Adrenal gland (tissue), 19 donors: ENCODE measurements at places on chromosomes 7 and 10.

DNA sequence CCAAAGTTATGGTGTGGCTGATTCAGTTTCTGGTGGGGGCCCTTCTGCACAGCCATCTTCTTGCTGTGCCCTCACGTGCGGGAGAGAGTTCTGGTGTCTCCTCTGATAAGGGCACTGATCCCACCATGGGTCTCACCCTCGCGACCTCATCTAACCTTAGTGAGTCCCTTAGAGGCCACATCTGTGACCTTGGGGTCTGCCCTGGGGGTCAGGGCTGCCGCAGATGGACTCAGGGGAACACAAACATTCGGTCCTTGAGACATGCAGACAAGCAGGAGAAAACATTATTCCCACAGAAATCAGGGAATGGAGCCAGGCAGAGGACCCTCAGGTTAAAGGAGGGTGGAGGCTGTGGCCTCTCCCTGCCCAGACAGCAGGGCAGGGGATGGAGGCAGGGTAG, 177.9 kb downstream of the DNAJB6 start:
- peak; percentile 24 for DNase-seq

DNA sequence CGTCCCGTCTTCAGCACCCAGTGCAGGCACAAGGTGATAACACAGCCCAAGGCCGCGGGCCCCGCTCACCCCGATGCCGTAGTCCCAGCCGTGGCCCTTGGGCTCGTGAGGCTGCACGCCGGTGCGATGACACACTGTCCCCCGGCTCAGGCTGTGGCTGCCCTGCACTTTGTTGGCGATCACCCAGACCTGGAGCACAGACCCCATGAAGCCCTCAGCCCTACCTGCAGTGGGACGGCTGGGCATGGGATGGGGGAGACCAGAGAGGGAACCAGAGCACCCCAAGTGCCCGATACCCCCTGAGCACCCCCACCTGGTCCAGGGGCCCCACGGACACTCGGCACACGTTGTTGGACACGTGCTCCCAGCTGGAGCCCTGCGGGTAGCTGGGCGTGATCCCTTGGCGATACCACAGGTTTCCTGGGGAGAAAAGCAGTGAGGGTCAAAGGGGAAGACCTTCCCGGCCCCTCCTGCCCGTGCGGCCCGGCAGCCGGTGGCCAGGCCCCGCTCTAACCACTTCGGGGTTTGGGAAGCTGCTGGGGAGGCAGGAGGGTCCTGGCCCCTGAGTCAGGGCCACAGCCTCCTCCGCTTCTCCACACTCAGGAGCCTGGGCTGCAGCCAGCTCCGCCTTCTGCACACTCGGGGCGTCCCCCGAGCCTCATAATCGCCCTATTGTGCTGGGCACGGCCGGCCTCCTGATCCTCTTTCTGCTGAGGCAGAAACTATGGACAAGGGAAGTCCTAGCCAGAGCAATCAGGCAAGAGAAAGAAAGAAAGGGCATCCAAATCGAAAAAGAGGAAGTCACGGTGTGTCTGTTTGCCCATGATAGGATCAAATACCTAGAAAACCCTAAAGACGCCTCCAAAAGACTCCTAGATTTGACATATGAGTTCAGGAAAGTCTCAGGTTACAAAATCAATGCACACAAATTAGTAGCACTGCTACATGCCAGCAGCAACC, 6.7 kb downstream of the BHLHA15 start:
- DNase-seq = no peak

DNA sequence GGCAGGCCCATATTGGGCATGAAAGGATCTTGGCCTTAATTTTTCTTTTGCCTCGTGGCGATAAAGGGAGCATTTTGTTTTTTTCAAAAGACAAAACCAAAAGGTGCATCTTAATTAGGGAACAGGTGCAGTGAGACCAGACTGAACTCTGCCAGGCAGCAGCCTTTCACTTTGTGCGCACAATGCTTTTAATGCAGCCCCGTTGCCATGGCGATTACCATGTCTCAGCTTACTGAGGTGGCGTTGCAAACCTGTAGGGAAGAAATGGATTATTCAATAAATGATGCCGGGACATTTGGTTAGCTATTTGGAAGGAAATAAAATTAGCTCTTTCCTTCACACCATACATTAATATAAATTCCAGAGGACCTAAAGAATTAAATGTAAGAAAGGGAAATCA, 61.9 kb downstream of the MYL10 start:
- DNase-seq = no peak

- DNase-seq = no peak
Measured at GRCh38 chr7:92631067-92631849, 41.1 kb upstream of the FAM133B start.

- no peak for DNase-seq
Measured at GRCh38 chr10:29621161-29621560, 13.6 kb downstream of the SVIL start.

- DNase-seq = no peak
Measured at GRCh38 chr7:153457746-153458145, 594.5 kb upstream of the DPP6 start.

GRCh38 chr10:13946209-13946460, 359.4 kb downstream of the PRPF18 start:
- no peak for DNase-seq
